ENCODE measurements at places on chromosomes 4 and X. TPM values are rescaled to one million over a fixed set of nuclear protein-coding genes. Genes with fewer than 3 reads are reported as not detected.

- no peak overlapping the region for H3K4me3 ChIP-seq
- no peaks in the 10 kb centered on the region for H3K36me3 ChIP-seq
- no peak overlapping the region for H3K27ac ChIP-seq
Observed at GRCh38 chr4:74370912-74371311, 6.0 kb downstream of the EREG start.

Gene GLUD2
- 1.8 TPM for total RNA-seq

Gene RP2
- total RNA-seq, result 20.6 TPM

DNA sequence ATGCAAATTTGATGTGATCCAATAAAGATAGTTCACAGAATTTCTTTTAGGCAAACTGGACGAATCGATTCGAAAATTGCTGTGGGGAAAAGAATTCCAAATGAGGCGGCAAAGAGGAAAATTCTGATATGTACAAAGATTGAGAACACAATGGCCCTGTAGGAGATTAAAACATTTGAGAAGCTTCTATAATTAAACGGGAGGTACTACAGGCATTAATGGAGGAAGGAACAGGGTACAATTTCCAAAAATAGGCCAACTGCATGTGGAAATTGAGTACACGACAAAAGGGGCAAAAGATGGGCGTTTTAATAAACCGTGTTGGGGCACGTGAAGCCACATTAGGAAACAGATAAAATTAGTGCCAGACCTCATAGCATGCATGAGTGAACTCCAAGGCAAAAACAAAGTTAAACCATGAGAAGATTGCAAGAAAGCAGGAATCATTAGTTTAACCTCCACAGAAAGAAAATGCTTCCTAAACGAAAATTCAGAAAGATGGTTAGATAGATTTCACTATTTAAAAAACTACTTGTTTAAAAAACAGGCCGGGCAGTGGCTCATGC, 68.4 kb downstream of the DHRSX start:
- H3K36me3 ChIP-seq, result no peaks in the 10 kb centered on the region
- no peak overlapping the region for H3K27ac ChIP-seq
- no peak overlapping the region for H3K4me3 ChIP-seq
- H3K4me1 ChIP-seq, result no peaks in the 10 kb centered on the region

DNA sequence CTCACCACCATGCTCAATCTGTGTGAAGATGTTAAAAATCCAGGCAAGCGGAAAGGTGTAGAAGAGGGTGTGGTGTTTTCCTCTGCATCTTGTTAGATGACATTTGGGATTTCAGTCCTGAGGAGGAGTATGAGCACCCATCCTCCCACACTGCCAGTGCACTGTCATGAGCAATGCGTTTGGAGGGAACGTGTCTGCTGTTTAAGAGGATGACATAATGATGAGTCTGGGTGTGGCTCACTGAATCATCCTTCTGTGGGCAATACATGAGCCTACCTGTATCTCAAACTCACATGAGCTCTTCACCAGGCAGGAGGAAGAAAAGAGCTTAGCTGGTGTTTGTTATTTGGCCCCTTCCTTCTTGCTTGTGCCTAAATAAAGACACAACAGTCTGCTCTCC, 67.9 kb upstream of the ARX start:
- no peaks in the 10 kb centered on the region for H3K27me3 ChIP-seq
- H3K4me3 ChIP-seq, result no peak overlapping the region
- no peak overlapping the region for H3K27ac ChIP-seq
- no peaks in the 10 kb centered on the region for H3K36me3 ChIP-seq
- H3K4me1 ChIP-seq, result no peaks in the 10 kb centered on the region
- DNase-seq, result no peak

GRCh38 chrX:40144576-40144975, 46.8 kb upstream of the BCOR start:
- no peaks in the 10 kb centered on the region for H3K36me3 ChIP-seq
- no peak overlapping the region for H3K4me3 ChIP-seq
- no peaks in the 10 kb centered on the region for H3K27me3 ChIP-seq
- DNase-seq, result no peak
- no peaks in the 10 kb centered on the region for H3K4me1 ChIP-seq

DNA sequence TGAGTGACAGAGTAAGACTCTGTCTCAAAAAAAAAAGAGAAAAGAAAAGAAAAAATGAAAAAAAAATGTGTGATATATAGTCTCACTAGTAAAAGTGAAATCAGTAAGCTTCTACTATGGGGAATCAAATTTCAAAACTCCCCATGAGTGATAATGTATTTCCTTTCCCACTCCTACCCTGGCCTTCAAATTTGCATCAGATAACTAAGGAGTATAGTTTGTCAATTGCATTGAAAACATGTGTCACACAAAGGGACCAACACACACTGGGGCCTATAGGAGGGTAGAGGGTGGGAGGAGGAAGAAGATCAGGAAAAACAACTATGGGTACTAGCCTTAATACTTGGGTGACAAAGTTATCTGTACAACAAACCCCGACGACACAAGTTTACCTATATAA, 118.4 kb downstream of the TSPAN7 start:
- H3K4me1 ChIP-seq, result no peaks in the 10 kb centered on the region
- no peaks in the 10 kb centered on the region for H3K36me3 ChIP-seq
- DNase-seq, result no peak
- peaks cover 3% of the 10 kb centered on the region for H3K27me3 ChIP-seq

GRCh38 chr4:118941799-118942198, 53.1 kb downstream of the SYNPO2 start:
- H3K36me3 ChIP-seq, result no peaks in the 10 kb centered on the region
- H3K4me3 ChIP-seq, result no peak overlapping the region
- DNase-seq, result peak; percentile 37
- H3K27me3 ChIP-seq, result no peaks in the 10 kb centered on the region
- H3K27ac ChIP-seq, result no peak overlapping the region

DNA sequence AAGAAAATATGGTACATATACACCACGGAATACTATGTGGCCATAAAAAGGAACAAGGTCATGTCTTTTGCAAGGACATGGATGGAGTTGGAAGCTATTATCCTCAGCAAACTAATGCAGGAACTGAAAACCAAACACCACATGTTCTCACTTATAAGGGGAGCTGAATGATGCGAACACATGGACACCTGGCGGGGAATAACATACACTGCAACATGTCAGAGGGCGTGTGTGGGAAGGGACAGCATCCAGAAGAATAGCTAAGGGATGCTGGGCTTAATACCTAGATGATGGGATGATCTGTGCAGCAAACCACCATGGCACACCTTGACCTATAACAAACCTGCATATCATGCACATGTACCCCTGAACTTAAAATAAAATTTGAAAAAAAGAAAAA, 19.5 kb upstream of the CNKSR2 start:
- DNase-seq, result no peak
- H3K4me3 ChIP-seq, result no peak overlapping the region
- H3K27me3 ChIP-seq, result no peaks in the 10 kb centered on the region

All from fibroblast of lung (primary cell).